Caudate nucleus (tissue), 63 donors: ENCODE measurements at places on chromosomes 2 and 18.

GRCh38 chr2:3368261-3368722 is 9.3 kb downstream of the EIPR1 start:
- no peak for DNase-seq

DNA sequence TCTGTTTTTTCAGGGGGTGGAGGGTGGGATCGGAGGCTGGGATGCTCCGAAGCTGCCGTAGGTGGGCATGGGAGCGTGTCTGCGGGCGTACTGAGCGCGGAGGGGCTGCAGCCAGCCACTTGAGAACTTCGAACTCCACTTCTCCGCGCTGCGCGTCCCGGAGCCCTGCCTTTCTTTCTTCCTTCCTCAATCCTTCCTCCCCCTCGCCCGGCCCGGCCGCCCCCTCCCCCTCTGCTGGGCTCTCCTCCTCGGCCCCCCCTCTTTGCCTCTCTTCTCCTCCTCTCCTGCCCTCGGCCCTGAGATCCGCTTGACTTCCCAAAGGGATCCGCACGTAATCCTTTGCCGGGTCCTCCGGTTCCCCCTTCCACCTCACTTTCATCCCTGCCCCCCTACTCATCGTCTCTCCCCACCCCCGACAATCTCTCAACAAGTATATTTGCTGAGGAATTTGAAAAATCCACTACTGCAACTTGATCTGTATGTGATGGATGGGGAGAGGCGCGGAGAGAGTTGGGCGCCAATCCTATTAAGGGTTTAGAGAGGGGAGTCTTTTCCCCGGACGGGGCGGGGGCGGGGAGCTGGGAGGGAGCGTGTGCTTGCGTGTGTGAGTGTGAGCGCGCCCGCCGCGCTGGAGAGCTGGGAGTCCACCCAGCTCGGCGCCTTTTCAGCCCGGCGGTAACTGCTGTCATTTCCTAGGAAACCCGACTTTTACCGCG is 1.1 kb downstream of the GLI2 start:
- no peak for DNase-seq

DNA sequence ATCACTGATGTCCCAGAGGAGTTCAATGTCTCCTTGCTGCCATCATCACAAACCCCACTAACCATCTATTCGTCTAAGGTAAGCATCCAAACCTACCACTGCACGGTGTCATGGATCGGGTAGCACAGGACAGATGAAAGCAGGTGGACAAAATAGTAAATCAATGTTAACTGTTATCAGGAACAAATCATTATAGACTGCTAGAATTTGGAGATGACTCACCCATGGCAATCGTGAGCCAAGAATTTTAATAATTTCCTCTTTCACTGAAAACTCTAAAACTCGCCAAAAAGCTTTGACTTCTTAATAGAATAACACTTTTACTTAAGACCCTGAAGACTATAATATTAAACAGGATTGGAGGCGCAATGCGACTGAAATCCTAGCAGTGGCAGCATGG is 33.7 kb upstream of the BZW1 start:
- DNase-seq, result no peak

DNA sequence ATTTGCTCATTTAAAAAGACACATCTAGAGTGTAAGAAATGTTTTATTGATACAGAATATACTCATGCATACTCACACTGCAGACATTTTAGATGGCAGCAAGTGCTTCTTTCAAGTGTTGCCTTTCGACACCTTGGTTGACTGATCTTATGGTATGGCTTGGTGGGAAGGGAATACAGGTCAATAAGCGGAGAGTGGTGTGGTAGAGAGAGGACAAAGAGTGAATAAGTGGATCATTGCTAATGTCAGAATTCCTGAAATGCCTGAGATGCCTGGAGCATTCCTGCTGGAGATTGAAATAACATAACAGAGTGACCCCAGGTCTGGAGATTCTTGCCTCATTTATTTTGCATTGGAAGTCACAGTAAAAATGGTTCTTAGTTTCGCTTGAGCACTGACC is 76.7 kb downstream of the RND3 start:
- no peak for DNase-seq

- no peak for DNase-seq
Measured at GRCh38 chr2:236211296-236211695, 43.1 kb upstream of the GBX2 start.

- no peak for DNase-seq
Measured at GRCh38 chr2:45040786-45041185, 31.5 kb upstream of the SIX2 start.

- DNase-seq, result no peak
Measured at GRCh38 chr2:38264396-38265221, 112.5 kb downstream of the ATL2 start.

DNA sequence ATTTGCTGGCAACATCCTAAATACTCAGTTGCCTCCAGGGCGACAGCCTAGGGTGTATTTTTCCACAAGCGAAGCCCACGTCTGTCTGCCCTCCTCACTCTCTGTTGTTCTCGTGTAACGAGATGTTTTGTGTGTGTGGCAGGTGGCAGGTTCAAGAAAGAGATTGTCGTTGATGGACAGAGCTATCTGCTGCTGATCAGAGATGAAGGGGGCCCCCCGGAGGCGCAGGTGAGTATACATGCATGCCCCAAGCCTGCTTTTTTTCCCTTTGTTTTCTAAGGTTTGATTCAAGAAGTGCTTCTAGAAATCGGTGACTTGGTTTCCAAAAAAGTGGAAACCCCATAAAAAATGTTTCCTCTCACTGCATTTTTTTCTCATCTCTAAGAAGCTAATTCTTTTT is 247.0 kb downstream of the AGAP1 start:
- DNase-seq, result no peak

GRCh38 chr2:85578243-85579180 is 1.1 kb downstream of the VAMP8 start:
- no peak for DNase-seq

DNA sequence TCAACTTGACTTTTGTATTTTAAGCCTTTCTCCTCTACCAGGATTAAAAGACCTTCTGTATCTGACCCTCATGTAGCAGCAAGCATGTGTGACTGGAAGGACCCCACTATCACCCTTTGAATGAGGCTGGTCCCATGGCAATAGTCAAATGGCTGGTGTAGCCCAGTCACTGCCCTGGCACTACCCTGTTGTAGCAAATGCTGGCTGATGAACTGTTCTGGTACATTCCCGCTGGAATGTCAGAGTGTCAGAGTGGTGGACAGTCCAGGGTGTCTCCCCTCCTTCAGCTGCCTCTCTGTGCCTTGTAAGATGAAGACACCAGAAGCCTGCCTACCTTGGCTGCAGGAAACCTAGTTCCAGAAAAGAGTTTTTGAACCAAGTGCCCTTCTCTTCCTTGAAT is 115.7 kb downstream of the ACKR3 start:
- DNase-seq, result no peak

DNA sequence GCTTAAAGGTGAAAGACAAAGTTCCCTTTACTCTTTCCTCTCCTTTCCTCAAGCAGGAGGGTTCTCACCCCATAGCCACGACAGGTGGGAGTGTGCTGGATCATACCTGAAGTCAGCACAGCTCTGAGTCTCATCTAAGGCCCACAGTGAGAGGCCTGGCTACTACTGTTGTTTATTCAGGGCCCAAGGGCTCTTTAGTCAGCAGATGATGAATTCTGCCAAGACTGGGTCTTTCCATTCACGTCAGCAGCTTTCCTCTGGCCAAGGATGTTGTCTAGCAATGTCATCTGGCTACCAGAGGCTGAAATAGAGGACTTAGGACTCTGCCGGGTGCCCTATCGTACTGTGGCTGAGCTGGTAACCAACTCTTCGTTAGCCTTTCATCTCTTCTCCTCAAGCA is 308.4 kb upstream of the THUMPD2 start:
- DNase-seq, result no peak

DNA sequence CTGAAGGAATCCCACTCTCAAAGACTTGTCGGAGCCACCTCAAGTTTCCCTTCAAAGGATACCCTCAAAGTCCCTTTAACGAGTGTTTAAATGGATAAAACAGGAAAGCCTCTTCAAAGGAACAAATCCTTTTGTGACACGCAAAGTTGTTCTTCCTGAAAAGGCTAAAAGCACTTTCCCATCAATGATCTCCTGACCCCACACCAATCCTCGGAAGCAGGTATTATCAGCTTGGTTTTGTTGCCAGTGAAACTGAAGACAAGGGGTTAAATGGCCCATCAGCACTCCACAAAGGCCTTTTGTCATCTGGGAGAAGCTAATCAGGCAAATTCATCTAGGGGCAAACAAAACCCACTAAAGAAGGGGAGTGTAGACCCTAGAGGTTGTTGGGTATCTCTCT is 418.0 kb upstream of the ID2 start:
- DNase-seq, result no peak

GRCh38 chr18:9172506-9173127 is 36.0 kb downstream of the ANKRD12 start:
- no peak for DNase-seq

GRCh38 chr18:70380915-70381896 is 92.4 kb downstream of the SOCS6 start:
- DNase-seq, result peak; percentile 83

DNA sequence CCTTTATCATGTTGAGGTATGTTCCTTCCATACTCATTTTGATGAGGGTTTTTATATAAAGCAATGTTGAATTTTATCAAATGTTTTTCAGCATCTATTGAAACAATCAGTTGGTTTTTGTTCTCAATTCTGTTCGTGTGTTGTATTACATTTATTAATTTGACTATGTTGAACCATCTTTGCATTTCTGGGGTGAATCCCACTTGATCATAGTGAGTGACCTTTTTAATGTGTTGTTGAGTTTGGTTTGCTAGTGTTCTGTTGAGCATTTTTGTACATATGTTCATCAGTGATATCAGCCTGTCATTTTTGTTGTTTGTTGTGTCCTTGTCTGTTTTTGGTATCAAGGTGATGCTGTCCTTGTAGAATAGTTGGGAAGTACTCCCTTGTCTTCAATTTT is 110.9 kb downstream of the MYO3B start:
- no peak for DNase-seq

GRCh38 chr2:70336552-70336951 is 34.7 kb upstream of the FAM136A start:
- DNase-seq, result no peak

DNA sequence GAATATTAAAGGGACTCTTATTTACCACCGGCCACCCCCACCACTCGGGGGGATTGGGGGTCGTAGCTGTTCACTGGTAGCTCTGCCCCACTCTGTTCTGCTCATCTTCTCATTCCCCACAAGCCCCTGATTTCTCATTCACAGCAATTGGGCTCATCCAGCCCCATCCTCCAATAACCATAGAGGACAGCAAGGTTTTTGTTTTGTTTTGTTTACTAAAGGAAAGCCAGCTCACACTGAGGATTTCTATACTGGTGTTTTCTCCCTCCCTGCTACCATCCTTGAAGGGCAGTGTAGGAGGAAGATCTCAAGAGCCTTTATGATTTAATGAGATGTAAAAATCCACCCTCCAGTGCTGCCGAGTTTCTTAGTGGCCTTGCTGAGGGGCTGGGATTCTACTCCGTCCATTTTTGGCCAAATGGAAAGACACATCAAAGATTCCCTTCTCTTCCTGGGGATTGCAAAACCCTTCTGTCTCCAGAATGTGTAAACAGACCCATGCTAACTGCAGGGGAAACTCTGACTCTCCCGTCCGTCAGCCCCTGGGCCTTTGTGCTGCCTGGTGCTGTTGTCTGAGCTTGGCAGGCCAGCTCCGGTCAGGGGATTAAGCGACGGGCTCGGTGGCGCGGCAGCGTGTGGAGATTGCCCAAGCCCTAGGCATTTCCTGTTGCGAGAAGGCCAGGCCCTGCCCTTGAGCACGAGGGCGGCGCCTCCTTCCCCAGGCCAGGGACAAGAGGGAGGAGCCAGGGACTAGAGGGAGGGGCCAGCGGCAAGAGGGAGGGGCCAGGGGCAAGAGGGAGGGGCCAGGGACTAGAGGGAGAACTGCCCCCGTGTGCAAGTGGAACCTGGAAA is 165.0 kb downstream of the ANTXR1 start:
- DNase-seq, result no peak

- no peak for DNase-seq
Measured at GRCh38 chr2:124325667-124326440, 300.8 kb downstream of the CNTNAP5 start.

DNA sequence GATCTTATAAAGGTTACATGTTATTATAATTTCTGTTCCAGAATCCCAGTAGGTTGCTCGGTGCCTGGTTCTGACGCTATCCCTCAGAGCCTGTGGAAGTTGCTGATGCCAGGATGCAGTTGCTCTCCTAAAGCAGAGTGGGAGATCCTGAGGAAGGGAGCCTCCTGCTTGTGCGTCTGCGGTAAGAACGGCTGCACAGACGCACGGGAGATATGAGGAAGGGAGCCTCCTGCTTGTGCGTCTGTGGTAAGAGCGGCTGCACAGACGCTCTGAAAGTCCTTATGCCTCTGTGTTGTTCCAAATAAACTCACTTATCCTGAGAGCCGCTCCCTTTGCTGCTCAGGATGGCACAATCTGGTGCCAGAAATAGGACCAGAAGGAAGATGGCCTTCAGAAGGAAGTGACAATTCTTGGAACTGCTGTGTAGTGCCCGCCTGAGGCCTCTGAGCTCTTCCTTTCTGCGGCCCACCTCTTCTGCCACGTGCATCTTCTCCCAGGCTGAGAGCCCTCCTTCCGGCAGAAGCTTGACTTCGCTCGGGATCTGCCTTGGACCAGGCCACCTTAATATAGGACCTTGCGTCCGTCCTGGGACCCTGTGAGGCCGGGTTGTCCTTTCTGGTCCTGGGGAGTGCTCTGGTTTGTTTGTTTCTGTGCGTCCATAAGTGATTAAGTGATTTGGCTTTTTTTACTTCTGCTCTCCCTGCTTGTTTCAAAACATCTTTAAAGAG is 89.5 kb downstream of the RTP5 start:
- DNase-seq, result no peak

DNA sequence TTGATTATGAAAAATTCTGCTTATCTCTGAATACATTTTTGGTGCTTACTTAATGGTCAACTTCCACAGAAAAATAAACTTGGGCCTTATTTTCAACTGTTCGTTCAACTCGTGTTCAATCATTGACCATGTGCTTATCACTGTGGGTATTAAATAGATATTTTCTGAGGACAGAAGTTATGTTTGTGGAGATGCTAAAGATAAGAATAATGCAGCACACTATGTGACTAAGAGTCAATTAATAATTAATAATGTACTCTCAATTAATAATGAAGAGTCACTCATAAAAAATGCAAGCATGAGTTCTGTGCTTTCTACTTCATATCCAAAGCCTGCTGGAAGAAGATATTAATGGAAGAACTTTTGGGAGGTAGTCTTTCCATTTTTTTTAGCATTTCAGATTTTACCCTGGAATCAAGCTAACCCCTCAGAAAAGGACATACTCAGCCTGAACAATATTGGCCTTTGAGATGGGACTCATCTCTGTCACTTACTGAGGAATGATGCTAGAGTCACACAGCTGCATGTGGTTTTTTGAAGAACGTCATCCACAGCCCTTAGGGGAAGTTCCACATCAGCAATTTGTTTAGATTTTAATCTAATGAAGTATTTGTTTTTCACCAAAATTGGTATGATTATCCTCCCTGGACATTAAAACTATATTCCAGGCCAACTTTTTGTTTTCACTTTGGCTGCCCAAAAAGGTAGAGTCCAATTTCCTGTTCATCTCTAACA is 191.9 kb upstream of the CRIM1 start:
- DNase-seq, result no peak

GRCh38 chr2:112627060-112628040 is 18.4 kb upstream of the SLC20A1 start:
- DNase-seq, result no peak
